ENCODE measurements at places on chromosomes 5 and 9. TPM values are rescaled to one million over a fixed set of nuclear protein-coding genes. Genes with fewer than 3 reads are reported as not detected.

The SPATA31E1 gene
- not detected for total RNA-seq

The TPM2 gene
- total RNA-seq = 6.6 TPM

The PCDHB13 gene
- 0.65 TPM for total RNA-seq

The ELAVL2 gene
- total RNA-seq = 0.25 TPM

The UNC13B gene
- total RNA-seq = 21.4 TPM

The FAXDC2 gene
- total RNA-seq = 83.6 TPM

DNA sequence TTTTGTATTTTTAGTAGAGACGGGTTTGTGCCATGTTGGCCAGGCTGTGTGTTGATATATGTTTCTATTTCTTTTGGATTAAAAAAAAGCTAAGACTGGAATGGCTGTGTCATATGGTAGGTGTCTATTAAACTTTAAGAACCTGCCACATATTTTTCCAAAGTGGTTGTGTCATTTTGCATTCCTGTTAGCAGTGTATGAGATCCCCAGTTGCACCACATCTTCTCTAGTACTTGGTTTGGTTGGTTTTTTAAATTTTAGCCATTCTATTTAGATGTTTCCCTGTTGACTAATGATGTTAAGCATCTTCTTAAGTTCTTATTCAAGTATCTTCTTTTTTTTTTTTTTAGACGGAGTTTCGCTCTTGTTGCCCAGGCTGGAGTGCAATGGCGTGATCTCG lies 36.2 kb upstream of the MEGF9 start:
- DNase-seq = no peak

DNA sequence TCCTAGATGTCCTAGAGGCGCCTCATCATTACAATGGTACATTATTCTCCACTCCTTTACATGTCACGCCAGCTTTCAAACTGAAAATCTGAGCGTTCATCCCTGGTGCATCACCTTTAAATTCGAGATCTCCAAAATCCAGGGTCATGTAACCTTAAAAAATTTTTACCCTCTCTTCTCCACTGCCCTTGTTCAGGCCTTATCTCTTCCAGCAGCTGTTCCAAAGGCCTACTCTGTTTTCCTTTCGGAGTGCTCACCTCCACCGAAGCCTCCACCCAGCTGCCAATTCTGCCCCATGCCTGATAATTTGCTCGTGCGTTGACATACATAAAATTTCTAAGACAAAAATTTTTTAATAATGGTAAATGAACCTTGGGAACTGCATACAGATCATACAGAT lies 950 bp upstream of the MSH3 start:
- no peak for DNase-seq

DNA sequence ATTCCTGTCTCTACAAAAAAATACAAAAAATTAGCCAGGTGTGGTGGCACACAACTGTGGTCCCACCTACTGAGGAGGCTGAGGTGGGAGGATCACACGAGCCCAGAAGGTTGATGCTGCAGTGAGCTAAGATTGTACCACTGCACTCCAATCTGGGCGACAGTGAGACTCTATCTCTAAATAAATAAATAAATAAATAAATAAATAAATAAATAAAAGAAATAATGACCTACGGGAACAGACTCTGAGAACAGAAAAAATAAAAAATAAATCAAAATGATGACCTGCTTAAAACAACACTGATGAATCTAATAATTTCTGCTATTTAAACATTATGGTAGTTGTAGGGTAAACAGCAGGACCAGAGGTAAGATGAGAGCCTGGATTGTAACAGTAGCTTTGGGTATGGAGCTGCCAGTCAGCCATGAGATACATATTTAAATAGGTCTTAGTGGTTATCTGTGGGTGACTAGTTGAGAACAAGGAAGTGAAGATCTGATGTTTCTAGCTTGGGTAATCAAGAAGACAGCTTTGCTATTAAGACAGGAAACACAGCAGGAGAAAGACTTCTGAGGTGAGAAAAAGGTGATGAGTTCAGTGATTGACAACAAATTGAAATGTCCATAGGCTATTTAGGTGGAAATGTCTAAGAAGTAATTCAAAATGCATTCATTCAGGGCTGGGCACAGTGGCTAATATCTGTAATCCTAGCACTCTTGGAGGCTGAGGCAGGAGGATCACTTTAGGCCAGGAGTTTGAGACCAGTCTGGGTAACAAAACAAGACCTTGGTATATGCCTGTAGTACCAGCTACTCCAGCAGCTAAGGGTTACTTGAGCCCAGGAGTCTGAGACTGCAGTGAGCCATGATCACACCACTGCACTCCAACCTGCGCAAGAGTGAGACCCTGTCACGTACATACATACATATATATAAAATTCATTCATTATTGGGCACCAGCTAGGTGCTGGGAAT lies 11.0 kb downstream of the RNF145 start:
- DNase-seq = no peak

DNA sequence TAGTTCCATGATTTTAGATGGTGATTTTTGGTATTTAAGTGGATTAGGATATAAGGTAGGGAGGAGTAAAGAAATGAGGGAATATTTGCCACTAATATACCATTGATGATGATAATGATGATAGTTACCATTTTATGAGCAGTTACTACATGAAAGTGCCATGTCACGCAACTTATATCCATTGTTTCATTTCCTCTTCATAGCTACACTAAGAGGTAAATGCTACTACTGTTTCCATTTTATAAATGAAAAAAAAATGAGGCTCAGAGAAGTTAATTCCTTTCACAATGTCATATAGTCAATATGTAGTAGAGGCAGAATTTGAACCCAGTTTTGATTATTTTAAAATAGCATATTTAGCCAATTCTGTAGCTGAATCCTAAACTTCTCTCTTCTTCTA lies 112.2 kb upstream of the ADRA1B start:
- no peak for DNase-seq

DNA sequence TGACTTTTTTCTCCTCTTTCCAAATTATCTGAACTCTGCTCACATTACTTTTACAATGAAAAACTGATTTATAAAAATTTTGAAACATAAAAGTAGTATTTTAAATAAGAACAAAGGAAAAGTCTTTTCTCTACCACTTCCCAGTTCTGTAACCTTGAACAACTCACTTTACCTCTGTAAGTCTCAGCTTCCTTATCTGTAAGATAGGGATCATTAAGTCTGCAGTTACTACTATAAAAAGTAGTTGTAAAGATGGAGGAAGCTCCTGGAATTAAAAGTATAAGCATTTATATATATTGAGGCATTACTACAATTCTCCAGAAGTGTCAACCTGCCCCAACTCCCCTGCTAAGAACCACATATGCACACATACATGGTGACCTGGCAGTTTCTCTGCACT lies 88.0 kb downstream of the TTC39B start:
- DNase-seq = no peak

DNA sequence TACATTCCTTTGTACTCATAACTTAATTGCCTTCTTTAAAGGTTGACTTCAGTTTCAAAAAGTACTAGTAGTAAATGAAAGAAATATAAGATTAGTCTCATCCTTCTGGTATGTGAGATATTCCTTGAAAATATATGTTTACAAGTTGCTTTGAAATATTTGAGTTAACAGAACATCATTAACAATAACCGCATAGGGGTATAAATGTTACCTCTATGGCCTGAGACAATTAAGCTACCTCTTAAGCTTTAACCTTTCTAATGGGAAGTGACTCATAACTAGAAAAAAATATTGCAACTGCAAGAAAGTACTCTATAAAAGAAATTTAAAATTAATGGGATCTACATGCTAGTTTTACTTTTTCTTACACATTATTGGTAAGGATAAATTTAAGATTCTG lies 399.0 kb downstream of the CDH10 start:
- no peak for DNase-seq

Data from left lobe of liver (tissue), 2 donors.